GM12878 (cell line): ENCODE measurements at places on chromosomes 2 and 18.
A peak's percentile ranks its signal among the peaks of the same experiment; 100 is the strongest.

DNA sequence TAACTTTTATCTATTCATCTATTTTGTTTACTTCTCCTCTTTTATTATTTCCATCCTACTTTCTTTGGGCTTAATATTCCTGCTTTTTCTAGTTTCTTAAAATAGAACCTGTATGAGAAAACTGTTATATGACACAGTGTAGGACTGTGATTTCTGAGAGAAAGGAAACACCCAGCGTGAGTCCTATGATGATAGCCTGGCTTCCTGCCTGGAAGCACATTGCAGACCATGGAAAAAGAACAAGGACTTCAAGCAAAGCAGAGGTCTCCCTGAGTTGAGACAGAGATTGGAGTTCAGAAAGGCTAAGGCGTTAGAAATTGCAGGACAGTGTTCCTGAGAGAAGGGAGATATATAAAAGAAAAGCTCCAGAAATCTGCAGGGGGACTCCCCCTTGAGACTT lies 7.8 kb downstream of the RBM44 start:
- no peak for DNase-seq

DNA sequence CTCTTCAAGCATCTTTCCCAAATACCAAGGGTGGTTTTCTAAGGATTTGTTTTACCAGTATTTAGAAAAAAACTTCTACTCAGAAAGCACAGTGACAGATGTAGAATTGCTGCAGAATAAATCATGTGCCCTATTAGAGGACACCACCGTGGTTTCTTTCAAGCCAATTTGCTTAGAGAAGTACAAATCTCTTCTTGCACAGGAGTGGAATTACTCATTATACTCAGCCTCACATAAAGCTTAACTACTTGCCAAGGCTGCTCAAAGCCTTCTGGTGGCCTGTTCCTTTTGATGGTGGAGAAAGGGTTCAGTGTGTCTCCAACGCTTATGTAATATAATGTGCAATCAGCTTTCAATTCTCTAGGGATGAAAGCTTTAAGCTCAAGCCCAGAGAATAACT lies 66.5 kb upstream of the CTNNA2 start:
- no peak for DNase-seq

- DNase-seq = no peak
These were observed 71.4 kb downstream of the TWIST2 start for GRCh38 chr2:238919307-238919706.

- no peak for DNase-seq
These were observed 231.3 kb downstream of the ANAPC1 start for GRCh38 chr2:111652681-111653080.

DNA sequence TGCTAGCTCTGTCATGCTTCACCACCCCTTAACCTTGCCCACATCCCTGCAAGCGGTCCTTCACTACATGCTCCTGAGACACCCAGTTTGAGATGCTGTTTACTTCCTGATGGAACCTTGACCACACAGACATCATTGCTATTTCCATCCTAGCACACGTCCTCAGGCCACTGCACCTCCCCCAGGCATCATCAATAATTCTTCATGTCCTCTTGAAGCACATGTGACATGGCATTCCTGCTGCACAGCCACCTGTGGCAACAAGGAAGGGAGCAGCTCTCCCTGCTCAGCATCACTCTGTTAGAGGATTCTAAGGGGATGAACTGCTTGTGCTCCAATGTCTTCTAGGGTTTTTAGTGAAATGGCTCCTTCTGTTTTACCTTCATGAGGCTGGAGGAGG lies 26.1 kb upstream of the ST3GAL5 start:
- no peak for DNase-seq

DNA sequence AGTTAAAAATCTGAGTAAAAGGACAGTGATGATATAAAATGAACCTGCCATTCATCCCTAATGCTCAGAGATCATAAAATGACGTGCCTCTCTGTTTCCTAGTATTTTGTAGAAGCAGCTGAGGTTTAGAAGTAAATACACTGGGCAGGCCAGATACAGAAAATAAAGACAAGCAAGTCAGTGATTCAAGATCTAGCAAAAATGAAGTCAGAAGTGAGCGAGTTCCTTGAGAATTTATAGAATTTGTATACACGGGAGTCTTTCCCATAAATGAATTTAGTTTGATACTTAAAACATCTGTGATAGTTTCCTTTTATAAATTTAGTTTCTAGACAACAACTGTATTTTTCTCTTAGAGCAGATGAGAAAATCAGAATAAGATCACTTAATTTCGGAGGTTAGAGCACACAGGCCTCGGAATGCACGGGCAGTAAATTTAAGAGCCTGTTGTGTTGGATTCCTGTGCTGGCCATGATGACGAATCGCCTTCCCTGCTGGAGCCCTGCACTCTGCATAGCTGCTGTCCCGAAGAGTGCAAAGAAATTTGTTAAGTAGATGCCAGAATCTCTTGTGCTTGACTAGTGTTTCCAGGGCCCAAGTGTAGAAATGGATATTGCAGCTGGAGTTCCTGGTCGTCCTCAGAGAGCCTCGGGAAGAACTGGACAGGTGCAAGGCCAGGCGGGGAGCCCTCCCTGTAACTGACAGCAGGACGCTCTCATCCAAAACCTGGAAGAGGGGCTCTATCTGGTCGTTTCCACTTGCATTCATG lies 83.7 kb upstream of the RBM44 start:
- DNase-seq = no peak

DNA sequence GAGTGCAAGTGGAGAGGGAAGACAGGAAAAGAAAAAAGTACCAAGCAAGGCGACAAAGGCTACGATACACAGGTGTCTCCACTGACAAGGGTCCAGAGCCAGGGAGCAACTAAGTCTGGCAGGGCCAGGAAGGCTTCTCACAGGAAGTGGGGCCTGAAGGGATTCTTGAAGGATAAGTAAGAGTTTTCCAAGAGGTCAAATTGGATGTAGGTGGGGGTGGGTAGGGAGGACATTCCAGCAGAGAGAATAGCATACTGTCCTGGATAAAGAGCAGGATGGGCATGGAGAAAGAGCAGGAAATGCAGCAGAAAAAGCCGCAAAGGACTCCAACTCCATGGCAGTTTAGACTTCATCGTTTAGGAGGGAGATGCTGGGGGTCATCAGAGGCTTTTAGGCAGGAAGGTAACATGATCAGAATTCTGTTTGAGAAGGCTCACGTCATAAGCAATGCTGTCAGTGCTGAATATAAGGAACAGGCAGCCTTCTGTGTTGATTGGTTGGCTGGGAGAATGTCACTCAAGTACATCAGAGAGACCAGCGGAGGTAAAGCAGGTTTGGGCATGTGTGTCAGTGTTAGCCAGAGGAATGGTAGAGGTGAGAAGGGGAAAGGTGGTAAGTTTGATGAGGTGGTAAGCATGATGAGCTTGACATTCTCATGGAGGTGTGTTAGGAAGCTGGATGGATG lies 35.1 kb downstream of the ARHGAP25 start:
- DNase-seq = no peak

- no peak for DNase-seq
These were observed 21.2 kb downstream of the ADRA2B start for GRCh38 chr2:96095116-96095636.

- no peak for DNase-seq
These were observed 1.2 kb downstream of the CNOT11 start for GRCh38 chr2:101253703-101254450.

DNA sequence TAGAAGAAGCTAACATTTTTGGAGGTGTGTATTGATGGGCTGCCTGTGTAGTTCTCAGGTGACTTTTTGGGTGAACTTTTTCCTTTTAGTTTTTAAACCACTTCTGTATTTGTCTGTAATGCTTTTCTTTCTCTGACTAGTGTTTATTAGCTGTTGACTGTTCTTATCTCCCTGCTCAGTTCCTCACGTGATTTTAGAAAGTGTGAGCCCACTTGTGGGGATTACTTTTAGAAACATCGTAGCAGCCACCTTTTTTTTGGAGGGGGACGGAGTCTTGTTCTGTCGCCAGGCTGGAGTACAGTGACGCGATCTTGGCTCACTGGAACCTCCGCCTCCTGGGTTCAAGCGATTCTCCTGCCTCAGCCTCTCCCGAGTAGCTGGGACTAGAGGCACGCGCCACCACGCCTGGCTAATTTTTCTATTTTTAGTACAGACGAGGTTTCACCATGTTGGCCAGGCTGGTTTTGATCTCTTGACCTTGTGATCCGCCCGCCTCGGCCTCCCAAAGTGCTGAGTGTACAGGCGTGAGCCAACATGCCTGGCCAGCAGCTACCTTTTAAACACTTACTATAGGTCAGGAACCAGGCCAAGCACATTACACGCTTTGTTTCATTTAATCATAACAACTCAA lies 9.2 kb upstream of the CDKL4 start:
- DNase-seq = no peak

DNA sequence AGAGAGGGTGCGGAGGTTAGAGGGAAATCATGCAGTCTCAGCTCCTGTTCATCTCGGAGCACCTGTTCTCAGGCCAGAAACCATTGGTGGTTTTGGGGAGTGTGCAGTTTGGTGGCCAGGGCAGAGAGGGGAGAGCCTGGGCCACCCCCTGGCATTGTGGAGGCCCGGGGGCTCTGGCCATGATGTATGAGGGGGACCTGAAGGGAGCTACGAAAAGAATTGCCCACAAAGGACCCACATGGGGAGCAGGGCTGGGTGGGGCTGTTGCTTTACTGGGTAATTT lies 87.7 kb downstream of the DGKD start:
- DNase-seq = no peak

GRCh38 chr2:45904267-45904945 lies 252.9 kb downstream of the PRKCE start:
- no peak for DNase-seq

DNA sequence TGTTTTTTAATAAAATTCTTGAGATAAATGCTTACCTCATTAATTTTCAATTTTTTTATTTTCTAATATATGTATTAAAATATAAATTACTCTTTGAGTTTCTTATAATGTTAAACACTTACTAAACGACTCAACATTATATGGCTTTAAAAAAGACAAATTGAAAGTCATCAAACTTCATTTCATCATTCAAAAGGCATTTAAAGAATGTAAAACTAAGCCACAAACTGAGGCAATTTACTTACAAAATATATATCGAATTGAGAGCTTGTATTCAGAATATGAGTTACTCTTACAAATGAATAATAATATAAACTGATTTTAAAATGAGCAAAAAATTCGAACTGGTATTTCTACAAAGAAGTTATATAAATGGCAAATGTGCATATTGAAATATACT lies 1262.2 kb upstream of the PIK3C3 start:
- no peak for DNase-seq

DNA sequence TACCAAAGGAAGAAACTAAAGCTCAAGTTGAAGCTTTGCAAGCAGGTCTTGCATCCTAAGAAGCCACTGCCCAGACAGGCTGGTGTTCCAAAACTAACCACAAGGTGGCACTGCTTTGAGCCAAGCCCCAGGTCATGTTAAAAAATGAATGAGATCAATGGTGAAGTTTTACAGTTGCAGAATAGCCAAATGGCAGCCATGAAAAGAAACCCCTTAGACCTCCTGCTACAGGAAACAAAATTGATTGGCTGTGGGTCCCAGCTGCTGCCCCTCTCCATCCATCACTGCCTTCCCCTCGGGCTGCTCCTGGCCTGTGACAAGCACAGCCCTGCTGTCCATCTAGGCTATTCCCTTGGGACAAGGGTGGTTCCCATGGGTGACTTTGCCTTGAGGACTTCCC lies 20.7 kb upstream of the MREG start:
- peak; percentile 67 for DNase-seq

GRCh38 chr18:28960146-28960545 lies 783.2 kb upstream of the CDH2 start:
- no peak for DNase-seq

- no peak for DNase-seq
These were observed 773 bp downstream of the CMPK2 start for GRCh38 chr2:6864923-6865345.

DNA sequence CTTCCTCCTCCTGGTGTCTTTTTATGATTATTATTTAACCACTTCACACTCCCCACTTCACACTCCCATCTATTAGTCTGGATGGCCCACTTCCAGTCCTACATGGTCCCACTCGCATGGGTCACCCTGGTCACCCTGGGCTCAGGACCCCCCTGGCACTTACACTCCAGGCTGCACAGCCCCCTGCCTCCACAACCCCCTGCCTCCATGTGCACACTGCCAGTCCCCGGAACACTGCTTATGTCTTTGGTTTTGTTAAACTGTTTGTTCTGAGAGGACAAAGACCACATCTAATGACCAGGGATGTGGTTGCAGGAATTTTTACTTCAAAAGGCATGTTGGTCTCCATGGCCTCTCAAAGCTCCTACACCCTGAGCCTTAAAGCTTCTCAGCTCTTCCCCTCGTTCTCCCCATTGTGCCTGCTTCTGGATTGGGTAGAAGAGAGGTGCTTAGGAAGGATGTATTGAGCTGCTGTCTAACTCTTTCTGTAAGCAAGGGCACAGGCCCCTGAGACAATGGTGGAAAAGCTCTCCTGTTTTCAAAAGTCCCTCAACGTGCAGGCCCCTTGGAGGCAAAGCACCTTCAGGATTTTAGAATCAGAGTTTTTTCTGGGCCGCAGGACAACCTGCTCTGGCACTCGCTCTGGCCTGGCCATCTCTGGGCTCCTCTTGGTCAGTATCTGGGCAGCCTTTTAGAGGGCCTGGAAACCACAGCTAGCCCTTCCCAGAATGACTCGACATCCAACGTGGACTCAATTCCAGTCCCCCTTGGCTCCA lies 150.0 kb upstream of the HAAO start:
- no peak for DNase-seq

GRCh38 chr2:172704072-172704936 lies 31.3 kb upstream of the RAPGEF4 start:
- no peak for DNase-seq

DNA sequence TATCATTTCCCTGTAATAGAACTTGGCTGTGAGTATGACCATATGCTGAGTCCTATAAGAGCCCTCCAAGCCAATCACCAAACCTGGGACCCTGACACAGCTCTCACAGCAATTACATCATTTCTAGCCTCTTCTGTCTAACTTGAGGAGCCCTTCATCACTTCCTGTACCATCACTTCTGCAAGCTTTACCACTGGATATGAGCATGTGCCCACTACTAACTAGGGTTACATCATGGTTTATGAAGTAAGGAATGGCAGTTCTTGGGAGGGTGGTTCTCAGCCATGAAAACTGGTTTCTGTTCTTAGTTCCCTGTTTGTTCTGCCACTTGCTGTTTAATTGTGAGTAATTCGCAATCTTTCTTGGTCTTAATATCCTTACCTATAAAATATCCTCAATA lies 31.0 kb upstream of the EPB41L3 start:
- no peak for DNase-seq

DNA sequence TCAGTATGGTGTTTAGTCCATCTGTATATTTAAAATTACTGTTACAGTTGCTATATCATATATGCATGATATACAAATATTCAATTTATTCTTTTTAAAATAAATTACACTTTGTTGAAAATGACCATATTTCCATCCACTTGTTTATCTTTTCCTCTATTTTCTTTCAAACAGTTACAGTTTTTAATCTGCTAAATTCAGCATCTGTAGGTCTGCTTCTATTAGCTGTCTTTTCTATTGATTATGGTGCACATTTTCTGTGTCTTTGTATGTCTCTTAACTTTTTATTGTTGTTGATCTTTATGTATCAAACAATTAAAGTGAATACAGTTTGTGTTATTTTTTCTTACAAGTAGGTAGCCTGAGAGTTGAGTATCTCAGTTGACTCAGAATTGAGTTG lies 28.1 kb downstream of the IL18R1 start:
- DNase-seq = no peak
